ENCODE measurements at places on chromosomes 11 and 22.

- no peak for DNase-seq
These were observed 35.1 kb upstream of the WNT11 start for GRCh38 chr11:76241243-76242000.

- DNase-seq, result no peak
These were observed 22.9 kb downstream of the MAML2 start for GRCh38 chr11:96319898-96320656.

- peak; percentile 29 for DNase-seq
These were observed 628.7 kb downstream of the NTM start for GRCh38 chr11:131999084-131999483.

GRCh38 chr11:96736601-96737000 lies 346.8 kb downstream of the JRKL start:
- DNase-seq, result peak; percentile 20

- no peak for DNase-seq
These were observed 125.2 kb upstream of the PAX6 start for GRCh38 chr11:31936312-31936711.

DNA sequence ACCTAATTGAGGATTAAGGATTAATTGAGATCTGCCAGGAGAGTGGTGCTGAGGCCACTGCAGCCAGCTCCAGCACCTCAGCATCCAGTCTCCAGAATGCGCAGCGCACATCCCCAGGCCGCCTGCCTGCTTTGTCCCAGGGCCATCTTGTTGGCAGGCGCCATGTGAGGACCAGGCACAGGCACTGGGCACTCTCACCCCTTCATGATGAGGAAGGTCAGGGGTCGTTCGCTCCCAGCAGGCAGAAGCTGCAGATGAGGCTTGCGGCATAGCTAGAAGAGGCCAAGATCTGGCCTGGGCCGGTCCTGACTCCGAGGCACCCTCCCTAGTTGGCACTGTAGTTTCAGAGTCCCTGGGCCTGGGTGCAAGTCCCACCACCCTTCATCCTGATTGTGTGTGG lies 6.4 kb downstream of the CABP2 start:
- DNase-seq, result no peak

DNA sequence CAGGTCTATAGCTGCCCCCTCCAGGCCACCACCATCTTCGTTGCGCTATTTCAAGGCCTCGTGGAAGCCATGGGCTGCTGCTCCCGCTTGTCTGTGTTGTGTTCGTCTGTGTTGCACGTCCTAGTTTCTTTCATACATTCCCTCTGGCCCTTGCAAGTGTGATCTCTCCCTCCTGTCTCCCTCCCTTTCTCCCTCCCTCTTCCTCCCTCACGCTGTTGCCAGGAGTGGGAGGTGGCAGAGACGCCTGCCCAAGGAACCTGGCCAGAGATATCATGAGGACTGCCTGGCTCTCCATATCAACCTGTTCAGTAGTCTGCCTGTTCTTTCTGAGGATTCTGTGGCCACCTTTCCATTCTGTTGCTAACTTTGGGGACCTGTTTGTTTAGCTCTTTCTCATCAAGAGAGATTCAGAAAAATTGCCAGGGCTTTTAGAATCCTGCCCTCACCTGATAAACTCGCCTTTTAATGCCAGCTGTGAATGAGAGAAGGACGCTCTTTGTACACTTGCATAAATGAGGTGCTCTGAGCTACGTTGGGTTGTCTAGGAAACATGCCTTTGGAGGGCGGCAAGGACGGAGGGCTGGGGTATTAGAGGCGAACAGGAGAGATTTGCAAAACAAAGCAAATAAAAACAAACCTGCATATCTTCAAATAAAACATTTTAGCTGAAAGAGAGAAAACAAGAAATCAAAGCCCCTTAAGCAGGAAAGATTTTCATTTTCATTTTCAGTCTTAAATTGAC lies 185.2 kb downstream of the TBC1D22A start:
- DNase-seq, result no peak

- no peak for DNase-seq
These were observed 58.8 kb downstream of the EHF start for GRCh38 chr11:34679681-34680080.
